ENCODE measurements at places on chromosomes 13 and 19.

- DNase-seq: no peak
Measured at GRCh38 chr13:107576430-107576829, 638.9 kb downstream of the LIG4 start.

- no peak for DNase-seq
Measured at GRCh38 chr13:27006519-27007161, 165.0 kb downstream of the USP12 start.

GRCh38 chr13:39561971-39562370 lies 41.0 kb downstream of the LHFPL6 start:
- no peak for DNase-seq

DNA sequence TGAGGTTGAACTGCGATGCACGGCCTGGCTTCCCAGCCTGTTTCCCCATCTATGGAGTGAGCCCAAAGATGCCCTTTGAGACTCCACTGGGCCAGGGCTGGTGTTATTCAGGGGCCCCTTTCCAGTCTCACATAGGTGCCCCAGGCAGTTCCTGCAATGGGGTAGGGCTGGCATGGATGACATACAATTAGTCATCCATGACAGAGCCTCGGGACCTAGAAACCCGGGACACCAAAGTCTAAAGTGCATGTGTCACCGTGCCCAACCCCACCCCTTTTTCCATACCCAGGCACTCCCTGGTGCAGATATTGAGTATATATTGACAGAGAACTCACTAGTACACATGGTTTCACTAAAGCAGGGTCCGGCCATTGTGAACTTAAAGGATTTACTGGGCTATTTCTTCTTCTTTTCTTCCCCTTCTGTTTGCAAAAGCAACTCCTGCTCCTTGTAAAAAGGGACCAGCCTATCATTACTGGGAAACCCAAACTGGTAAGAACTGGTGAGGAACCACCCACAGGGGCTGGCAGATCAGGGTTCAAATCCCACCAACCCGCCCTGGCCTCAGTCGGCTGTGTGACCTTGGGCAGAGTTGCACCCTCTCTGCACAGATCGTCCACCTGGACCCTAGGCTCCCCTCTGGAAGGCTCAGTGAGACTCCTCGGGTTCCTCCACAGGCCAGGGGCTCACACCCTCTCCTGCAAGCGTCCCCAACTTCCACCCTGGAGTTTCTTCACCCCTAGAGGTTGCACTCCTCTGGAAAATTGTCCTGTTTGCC lies 2.7 kb downstream of the B3GNT3 start:
- no peak for DNase-seq

DNA sequence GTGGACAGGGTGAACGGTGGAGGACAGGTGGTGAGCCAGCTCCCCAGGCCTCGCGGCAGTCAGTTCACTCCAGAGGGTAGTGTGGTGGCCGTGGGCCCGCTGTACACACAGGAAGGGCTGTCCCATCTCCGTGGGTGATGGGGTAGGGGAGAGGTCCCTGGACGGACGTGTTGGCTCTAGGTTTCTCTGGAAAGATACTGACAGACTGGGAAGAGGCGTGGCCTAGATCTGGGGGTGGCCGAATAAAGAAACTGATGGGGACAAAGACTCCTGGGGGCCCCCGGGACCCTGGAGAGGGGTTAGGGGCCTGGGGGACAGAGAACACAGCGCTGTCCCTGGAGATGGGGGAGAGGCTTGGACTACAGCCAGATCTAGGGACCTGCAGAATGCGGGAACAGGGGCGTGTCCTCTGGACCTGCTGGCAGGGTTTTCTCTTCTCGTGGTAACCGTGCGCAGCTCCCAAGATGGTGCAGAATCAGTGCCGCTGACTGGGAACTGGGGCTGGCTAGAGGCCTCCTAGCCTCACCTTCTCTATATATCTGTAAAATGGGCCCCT lies 4.0 kb upstream of the PRAM1 start:
- no peak for DNase-seq

- no peak for DNase-seq
Measured at GRCh38 chr13:71278512-71278911, 588.5 kb downstream of the DACH1 start.

DNA sequence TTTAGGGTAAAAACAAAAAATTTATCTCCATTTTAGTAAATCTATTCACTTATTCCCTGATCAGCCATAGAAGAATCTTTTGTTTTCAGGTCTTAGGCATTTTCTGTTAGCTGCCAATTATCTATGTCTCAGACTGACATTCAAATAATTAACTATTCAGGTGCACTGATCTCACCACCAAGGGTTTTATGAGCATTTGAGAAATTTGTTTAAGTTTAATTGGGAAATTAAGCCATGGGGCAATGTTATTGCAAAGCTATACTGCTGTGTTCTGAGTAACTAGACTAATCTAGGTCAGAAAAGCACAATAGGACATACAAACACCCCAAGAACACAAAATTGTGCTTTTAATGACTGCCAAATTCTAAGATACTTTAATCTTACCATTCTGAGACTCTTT lies 210.7 kb upstream of the EDNRB start:
- no peak for DNase-seq

DNA sequence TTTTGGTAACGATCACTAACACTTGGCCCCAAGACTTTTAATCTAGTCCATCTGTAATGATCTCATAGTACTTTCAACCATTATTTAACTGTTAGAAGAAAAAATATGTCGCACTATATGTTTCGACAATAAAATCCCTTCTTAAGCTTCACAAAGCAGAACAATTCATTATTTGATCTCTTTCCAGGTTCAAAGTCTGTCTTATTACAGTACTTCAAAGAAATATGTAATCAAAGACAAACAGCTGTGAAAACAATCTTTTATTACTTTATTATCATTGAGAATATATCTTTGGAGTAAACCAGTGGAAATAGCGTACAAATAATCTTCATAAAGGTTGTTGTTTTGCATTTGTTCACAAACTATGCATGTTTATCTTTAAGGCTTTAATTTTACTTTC lies 93.5 kb downstream of the DACH1 start:
- no peak for DNase-seq

DNA sequence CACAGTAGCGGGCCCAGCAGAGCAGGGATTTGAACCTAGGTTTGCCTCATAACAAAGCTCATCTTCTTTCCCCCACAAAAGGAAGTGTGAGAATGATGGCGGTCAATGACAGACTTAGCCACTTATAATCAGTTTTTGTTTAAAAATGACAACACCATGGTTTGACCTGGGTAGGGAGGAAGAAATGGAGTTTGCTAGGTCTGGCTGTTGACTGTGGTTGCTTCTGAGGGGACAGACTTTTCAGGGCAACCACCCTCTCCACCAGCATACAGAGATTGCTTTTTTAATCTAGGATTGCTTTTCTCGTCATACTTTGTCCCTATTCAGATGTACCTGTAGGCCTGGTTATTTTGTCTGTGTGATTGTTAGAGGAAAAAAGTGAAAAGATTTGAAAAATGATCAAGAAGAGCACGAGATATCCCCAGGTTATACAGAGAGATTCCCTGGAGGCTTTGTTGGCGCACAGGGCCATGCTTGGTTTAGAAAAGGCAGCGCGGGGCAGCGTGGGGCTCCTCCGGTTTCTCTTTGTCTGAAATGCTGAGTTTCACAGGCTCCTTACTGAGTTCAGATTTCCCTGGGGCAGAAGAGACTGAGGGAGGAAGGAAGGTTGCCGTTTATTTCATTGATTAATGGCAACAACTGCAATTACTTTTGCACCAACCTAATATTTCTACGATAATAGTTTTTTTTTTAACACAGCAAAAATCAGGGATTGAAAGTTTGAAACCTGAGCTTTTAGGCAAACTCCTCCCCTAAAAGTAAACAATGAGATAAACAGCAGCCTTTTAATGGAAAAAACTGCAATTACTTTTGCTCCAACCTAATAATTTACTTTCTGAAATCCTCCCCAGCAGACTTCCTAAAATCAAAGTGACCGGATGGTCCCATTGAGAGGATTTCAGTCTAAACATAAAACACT lies 97.0 kb upstream of the RNF113B start:
- no peak for DNase-seq

- no peak for DNase-seq
Measured at GRCh38 chr19:771332-771785, 20.4 kb downstream of the MISP start.

- no peak for DNase-seq
Measured at GRCh38 chr13:40376296-40376849, 290.1 kb downstream of the FOXO1 start.

GRCh38 chr13:26026211-26026610 lies 25.6 kb downstream of the SHISA2 start:
- no peak for DNase-seq

DNA sequence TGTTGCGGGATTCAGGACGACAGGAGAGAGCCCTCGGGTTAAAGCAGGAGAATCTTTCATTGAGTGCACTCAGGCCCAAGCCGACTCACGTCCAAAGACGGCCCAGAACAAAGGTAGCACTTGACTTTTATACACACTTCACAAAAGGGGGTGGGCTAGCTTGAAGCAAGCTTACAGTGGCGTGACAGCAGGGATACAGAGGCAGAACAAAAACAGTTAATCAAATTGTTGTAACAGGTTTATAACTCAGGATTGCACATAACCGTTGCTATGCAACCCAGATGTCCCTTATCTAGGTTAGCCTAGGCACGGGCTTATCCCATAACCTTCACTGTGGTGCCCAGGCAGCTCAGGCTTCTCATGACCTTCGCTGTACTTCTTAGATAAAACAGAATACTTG lies 2.0 kb downstream of the MED25 start:
- no peak for DNase-seq

DNA sequence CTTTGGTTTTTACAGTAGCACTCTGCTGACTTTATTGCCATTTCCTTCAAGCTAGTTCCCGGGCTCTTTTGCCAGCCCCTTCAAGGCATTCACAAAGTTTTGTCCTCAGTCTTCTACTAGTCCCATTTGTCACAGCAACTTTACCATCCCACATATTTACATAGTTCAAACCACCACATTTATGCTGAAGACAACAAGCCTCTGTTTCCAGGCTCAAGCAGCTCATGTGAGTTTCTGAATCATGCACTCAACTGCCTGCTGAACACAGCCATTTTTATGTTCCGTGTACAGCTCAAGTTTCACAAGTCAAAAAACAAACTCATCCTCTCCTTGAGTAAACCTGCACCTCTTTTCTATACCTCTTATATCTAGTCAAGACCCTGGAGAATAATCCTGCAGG lies 977.0 kb upstream of the SLC10A2 start:
- DNase-seq: no peak

Data from stimulated activated CD8-positive, alpha-beta memory T cell treated with anti-CD3 and anti-CD28 coated beads, Interleukin-15, amount 100 ng/mL, for 1 hour (primary cell).